ENCODE measurements at places on chromosomes 3 and 15.
A peak's percentile ranks its signal among the peaks of the same experiment; 100 is the strongest.

DNA sequence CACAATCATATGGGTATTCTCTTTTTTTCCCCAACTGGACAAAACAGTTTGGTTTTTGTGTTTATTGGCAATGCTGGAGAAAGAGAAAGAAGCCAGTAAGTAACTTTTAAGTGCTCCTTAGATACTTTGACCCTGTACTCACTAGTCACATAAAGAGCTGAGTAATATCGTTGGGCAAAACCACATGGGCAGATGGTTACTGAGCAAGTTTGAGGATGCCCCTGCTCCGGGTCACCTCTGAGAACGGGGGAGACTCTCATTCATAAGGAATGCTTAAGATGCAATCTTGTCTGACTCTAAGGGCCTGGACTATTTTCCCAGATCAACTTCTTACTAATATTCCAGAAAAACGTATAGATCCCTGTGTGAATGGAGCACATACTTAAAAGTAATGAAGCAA is 106.4 kb upstream of the SLC2A2 start:
- no peak for DNase-seq

GRCh38 chr3:15513810-15514662 is 7.5 kb downstream of the COLQ start:
- no peak for DNase-seq

- peak; percentile 64 for DNase-seq
These were observed 174.8 kb downstream of the CHDH start for GRCh38 chr3:53671192-53671960.

GRCh38 chr3:72383230-72383629 is 465.0 kb downstream of the SHQ1 start:
- DNase-seq = no peak

DNA sequence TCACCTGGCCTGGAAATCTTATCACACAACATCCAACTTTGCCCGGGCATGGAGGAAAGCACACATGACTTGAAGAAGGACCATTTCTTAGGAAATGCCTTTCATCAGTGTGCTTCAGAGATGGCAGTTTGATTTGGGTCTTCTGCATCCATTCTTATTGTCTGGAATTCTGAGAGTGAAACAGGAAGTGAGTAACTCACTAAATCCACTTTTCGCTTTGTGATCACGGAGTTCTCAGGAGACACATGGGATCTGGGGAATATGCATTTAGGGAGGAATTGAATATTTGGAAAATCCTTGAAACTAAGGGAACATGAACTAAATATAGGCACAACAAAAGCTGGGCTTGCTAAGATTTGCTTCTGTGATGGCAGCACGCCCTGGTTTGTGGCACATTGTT is 212.5 kb upstream of the FEZF2 start:
- peak; percentile 2 for DNase-seq

DNA sequence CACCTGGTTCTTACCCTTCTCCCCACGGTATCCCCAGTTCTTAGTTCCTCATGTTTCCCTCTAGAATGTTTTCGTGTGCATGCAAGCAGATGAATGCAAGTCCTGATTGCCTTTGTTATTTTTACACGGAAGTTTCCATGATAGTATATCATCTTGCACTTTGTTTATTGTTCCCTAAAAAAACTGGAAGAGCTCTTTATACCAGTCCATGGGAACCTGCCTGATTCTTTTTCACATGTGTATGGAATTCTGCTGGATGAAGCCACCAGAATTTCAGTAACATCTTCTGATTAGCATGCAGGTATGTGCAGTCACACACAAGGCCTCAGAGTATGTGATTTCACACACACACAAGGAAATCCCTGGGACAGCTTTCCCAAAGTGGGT is 16.0 kb upstream of the LRRK1 start:
- no peak for DNase-seq

DNA sequence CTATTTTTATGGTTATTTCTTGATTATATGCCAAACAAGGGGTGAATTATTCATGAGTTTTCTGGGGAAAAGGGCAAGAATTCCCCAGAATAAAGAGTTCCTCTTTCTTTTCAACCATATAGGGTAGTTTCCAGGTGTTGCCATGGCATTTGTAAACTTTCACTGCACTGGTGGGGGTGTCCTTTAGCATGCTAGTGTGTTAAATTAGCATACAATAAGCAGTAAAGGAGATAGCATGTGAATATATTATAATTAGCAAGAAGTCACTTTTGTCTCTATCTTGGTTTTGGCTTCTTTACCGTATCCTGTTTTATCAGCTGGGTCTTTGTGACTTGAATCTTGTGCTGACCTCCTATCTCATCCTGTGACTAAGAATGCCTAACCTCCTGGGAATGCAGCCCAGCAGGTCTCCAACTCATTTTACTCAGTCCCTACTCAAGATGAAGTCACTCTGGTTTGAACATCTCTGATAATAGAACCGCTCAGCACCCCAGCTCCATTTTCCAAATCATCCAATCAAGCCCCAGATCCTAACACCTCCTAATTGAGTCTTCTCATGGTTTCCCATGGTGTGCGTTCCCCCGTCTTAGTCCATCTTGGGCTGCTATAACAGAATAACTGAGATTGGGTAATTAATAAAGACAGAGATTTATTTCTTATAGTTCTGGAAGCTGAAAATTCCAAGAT is 3.4 kb upstream of the SELENOT start:
- DNase-seq = no peak

- DNase-seq = no peak
These were observed 1777.1 kb downstream of the OTOL1 start for GRCh38 chr3:163273694-163274093.

DNA sequence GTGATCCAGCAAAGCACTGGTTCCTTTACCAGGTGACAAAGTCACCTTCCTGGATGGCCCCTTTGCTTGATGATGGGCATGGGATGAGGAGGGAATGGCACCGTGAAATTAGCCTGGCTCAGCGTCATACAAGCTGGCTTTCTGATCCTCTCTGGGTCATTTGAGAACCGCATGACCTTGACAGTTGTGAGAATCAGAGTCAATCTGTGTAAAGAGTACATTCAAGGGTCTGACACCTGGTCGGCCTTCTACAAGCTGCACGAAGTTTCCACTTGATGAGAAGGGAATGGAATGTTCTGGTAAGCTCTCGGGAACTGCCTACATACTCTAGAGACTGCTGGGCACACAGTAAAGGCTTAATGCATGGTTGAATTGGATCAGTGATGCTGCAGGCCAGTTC is 319.8 kb upstream of the TLE3 start:
- DNase-seq = no peak

- no peak for DNase-seq
These were observed 1121.2 kb downstream of the SI start for GRCh38 chr3:163957072-163957471.

DNA sequence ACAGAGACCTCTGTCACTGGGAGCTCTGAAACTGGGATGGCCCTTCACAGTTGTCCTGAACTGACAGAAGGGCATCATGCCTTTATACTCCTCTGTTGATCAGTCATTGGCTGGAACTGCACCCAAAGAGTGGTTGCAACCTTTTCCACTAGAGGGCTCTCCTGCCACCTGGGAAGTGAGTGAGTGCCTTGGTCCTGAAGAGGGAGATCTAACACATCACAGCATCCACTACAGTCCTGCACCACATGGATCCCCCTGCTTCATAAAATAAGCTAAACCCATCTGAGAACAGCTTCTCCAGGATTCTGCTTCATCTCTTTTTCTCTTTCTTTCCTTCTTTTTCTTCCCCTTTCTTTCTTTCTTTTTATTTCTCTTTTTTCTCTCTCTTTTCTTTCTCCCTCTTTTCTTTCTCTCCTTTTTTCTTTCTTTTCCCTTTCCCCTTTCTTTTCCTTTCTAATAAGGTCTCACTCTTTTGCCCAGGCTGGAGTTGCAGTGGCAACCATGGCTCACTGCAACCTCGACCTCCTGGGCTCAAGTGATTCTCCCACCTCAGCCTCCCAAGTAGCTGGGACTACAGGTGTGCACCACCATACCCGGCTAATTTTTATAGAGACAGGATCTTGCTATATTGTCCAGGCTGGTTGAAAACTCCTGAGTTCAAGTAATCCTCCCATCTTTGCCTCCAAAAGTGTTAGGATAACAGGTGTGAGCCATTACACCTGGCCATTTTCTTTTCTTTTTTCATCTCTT is 42.8 kb upstream of the RAF1 start:
- no peak for DNase-seq

DNA sequence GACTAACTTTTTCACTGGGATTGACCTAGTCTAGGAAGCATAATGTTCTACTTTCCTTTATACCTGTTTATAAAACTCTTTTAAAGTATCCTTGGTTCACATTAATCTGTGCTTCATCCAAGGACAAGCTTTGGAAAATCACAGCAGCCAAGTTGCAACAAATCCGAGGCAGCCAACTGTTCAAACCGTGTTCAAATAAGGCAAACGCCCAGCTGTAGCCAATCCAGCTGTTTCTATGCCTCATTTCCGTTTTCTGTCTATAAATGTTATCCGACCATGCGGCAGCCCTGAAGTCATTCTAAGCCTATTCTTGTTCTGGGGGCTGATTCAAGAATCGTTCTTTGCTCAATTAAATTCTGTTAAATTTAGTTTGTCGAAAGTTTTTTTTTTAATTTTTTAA is 78.3 kb downstream of the FMN1 start:
- no peak for DNase-seq

DNA sequence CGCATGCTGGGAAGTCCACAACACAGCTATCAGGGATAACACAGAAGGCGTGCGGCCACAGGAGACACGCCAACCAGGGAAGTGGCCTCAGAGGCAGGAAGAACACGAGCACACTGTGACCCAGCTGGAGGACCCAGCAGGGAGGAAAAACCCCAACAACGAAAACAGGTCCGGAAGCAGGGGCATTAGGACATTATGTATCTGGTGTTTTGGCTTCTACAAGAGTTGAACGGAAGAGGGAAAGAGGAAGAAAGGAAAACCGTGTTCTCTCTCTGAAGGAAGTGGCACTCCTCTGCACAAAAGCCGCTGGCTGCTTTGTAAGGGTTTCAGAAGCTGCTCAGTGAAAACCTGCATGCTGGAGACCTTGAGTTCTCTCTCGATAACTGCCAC is 61.8 kb downstream of the HACD2 start:
- DNase-seq = no peak

- no peak for DNase-seq
These were observed 26.2 kb downstream of the ZBED2 start for GRCh38 chr3:111568911-111569310.

GRCh38 chr3:37956723-37957538 is 33.7 kb upstream of the VILL start:
- no peak for DNase-seq

- DNase-seq = no peak
These were observed 2.3 kb downstream of the OXSR1 start for GRCh38 chr3:38167591-38167990.

- DNase-seq = no peak
These were observed 34.0 kb upstream of the ZNF280D start for GRCh38 chr15:56767315-56767714.

GRCh38 chr3:194485468-194485880 is 1.3 kb downstream of the ATP13A3 start:
- DNase-seq = no peak

- DNase-seq = no peak
These were observed 619.0 kb downstream of the MECOM start for GRCh38 chr3:169044331-169045113.

DNA sequence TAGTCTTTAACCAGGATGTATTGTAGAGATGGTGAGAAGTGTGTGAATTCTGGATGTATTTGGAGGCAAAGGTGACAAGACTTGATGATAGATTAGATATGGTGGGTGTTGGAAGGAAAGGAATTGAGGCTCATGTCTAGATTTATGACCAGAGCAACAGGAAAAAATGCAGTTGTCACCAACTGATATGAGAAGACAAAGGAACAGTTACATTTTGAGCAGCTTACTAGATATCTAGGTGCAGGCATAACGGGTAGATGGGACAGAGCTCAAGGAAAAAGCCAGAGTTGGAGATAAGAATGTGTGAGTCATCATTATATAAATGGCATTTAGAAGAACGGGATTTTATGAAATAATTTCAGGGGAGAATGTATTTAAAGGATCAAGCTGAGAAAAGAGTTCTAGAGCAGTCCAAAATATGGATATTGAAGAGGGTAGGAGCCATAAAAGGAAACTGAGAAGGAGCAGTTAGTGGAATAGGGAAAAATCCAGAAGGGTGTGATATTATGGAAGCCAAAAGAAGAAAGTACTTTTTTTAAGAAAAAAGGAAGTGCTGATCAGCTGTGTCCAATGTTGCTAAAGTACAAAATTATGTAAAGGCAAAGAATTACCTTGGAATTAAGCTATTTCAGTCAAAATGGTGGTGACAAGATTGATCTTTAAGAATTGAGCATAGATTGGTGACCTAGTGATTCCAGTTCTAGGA is 262.5 kb downstream of the CGGBP1 start:
- DNase-seq = no peak

- DNase-seq = no peak
These were observed 966 bp downstream of the MYO1E start for GRCh38 chr15:59371458-59372351.

DNA sequence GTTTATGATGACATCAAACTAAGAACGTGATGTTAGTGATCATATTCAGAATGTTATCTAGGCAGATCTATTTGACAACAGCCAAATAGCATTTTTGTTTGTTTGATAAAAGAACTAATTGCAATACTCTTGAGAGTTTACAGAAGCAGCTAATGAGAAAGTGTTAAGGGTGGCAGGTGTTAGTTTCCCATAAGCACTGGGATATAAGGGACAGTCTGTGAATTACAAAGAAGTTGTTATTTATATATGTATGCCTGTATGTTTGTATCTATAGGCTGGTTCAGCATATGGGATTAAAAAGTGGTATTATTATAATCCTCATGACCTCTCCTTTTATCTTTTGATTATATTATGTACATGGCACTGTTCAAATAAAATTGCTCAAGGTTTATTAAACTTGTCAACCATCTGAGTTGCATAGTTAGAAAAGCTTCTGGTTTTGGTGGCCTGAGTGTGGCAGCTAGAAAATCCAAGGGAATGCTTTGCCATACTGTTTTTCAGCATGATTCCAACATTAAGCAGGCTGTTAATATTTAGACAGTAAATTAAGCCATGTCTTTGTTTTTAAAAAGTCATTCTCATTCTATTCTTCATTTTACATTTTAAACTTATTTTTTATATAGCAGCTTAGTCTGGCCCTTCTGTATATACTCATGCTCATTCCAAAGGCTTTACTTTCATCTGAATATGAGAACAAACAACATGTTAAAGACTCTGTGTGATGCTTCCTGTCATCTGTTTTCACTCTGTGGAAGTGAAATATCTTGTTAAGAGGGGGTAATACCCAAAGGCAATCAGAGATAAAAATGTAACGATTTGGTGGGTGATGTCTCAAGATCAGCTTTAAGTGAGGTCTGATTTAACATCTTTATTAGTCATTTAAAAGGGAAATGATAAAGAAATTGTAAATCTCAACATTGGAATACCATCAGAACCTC is 13.1 kb downstream of the ROBO2 start:
- DNase-seq = no peak
